ENCODE measurements at places on chromosomes 4 and X.

DNA sequence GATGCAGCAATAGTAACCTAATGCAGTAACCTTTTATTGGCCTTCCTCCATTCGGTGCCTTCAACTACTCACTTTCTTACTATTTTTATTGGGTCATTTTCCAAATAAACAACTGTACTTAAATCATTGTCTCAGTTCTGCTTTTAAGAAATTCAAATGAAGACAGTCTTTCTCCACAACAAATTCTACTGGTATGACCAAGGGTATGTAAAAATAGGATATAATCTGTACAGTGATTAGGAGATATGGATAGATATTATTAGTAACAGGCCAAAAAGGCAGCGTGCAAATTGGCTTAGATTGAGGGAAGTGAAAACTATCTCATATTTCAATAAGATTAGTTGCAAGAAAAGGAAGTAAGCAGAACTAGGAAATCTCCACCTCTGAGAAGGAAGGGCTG lies 177.4 kb upstream of the PPP1R2C start:
- DNase-seq = no peak

GRCh38 chrX:150879855-150880807 lies 18.3 kb downstream of the CD99L2 start:
- no peak for DNase-seq

- DNase-seq = no peak
Observed at GRCh38 chrX:16160729-16161128, 6.6 kb upstream of the MAGEB17 start.

GRCh38 chr4:31984872-31985271 lies 1264.7 kb downstream of the PCDH7 start:
- no peak for DNase-seq

- DNase-seq = no peak
Observed at GRCh38 chr4:173527103-173527891, 2.7 kb downstream of the HAND2 start.

DNA sequence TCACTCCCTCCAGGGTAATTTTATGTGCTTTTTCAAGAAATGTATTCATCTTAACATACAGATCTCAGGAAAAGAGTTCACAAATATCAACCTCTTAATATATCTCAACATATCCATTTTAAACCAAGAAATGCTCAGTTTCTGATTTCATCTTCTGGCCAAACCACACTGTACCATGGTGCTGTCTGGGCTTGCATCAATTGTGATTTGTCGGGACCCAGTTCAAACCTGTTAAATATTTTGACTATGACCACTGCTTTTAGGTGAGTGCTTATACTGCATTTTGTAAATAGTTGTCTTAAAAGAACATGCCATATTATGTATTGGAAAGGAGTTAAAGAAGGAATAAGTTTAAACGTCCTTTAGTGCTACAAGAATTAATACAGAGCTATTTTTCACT lies 352.1 kb downstream of the SPOCK3 start:
- no peak for DNase-seq

DNA sequence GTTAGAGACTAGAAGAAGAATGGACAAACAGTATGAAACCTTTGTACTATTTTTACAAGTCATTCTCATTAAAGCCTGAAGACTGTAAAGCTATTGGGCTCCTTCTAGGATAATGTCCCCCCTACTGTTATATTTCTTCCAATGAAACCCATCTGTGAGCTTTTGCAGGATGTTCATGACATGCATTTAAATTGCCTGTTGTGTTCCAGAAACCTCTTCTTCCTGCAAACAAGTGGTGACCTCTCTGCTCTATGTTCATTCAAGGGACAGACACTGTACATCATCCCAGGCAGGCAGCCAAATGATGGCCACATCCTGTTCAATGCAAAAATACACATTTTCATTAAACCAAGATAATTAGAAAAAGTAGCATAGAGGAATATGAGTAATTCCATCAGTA lies 128.0 kb downstream of the C4orf33 start:
- no peak for DNase-seq

- no peak for DNase-seq
Observed at GRCh38 chr4:179585761-179586160, 2143.5 kb upstream of the AGA start.

GRCh38 chrX:101407748-101408531 lies at the start of the genes GLA and HNRNPH2:
GLA (minus strand) TSS chrX:101407925; CDS start chrX:101407903, 22 bp downstream.
HNRNPH2 (plus strand) TSS chrX:101408222; CDS start chrX:101411989, 3,767 bp downstream.
- peak; percentile 98 for DNase-seq

DNA sequence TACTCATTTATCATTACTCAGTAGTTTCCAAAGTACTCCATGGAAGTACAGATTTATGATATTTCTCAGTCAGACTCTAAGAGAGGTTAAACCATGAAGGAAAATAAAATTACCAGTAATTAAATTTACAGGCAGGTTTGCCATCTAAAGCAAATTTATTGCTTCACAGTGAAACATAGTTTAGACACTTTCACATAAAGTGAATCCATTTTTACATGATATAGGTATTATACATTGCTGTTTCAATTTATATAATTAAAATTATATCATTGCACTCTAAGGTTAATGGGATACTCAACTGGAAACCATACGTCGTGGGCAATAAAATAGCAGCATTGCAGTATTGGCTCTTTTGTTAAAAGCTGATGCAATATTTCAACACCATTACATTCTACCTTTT lies 202.8 kb downstream of the SLIT2 start:
- DNase-seq = no peak

DNA sequence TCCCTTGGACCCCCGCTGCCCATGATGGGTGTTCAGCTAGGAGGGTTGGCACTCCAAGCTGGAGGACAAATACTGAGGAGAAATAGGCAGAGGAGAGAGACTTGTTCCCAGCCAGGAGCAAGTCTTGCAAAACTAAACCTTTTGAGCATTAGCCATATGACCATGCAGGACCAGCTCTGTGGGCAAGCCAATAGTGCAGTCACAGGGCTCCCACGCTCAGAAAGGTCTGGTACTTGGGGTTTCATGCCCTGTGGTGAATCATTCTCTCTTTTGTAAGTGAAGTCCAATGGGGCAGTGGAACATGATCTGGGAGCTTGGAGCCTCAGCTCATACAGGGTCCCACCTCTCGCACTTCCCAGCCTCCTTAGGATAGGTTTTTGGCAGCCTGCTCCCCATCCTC lies 300.9 kb downstream of the BCOR start:
- DNase-seq = no peak

DNA sequence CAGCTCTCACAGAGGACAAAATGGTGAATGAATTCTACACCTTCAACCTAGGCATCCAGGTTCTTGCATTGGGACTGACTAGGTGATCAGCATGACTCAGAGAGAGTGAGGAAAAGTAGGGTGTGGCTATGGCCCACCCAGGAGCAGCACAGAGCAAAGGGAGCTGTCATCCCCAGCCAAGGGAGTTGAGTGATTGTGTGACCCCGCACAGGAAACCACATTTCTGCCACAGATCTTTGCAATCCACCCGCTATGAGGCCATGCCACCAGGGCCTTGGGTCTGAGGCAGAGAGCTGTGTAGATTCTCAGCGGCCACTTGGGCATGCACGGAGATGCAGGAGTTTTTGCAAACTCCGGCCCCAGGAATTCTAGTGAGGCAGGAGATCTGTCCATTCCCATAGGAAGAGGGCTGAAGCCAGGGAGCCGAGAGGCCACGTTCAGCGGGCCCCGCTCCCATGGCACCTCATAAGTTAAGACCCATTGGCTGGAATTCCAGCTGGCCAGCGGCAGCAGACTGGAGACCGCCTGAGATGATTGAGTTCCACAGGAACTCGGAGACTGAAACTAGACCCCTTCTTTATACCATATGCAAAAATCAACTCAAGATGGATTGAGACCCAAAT lies 75.9 kb downstream of the NAA11 start:
- DNase-seq = no peak

DNA sequence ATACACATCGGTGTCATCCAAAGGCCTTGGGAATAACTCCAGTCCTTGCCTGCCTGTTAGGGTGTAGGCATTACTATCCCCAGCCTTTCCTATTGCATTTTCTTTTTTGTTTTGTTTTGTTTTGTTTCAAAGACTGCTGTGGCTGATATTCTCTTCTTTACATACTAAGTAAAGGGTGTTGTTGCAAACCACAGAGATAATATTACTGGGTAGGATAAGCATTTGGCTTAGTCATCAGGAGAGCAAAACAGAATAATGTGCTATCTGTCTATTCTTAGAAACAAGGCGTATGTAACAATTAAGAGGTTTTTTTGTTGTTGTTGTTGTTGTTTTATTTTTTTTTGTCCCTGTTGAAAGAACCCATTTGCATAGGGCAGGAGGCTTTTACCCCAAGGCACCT lies 41.8 kb downstream of the UGT2B28 start:
- no peak for DNase-seq

DNA sequence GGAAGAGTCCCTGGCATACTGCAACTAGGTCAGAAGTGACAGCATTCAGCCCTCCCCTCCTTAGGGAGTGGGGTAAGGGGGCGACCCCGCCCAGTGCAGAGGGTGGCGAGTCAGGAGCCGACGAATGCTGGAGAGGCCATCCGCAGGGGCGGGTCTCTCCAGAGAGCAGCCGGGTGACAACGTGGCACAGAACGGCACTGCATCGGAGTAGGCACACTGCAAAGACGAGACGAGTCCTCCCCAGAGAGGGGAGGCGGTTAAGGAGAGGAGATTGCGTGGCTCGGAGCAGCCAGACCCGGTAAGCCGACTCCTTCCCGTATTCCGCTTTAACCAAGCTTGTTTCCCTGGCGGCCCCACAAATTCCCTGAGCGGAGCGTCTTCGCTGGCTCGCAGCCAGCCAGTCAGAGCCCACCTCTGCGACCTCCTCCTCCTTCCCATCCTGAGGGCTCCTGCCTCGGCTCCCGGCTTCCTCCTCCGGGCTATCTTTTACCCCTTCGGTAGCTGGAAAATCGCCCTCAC lies 54.9 kb downstream of the LINC00632 start:
- no peak for DNase-seq

DNA sequence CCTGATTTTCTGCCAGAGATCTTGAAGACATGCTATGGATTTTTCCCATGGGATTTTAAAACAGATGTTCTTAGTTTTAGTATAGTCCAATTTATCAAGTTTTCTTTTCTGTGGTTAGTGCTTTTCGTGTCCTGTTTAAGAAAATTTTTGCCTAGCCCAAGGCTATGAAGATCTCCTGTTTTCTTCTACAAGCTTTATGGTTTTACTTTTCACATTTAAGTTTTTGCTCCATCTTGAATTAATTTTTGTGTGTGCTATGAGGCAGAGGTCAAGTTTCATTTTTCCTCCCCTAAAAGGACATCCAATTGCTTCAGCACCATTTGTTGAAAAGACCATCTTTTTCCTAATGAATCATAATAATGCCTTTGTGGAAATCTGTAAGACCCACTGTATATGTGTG lies 65.6 kb downstream of the POLR2B start:
- DNase-seq = no peak

- no peak for DNase-seq
Observed at GRCh38 chrX:119638725-119639471, 32.7 kb upstream of the NKRF start.
